Tibial nerve (tissue), 4 donors: ENCODE measurements at places on chromosomes 13 and 19.
A peak's percentile ranks its signal among the peaks of the same experiment; 100 is the strongest.

DNA sequence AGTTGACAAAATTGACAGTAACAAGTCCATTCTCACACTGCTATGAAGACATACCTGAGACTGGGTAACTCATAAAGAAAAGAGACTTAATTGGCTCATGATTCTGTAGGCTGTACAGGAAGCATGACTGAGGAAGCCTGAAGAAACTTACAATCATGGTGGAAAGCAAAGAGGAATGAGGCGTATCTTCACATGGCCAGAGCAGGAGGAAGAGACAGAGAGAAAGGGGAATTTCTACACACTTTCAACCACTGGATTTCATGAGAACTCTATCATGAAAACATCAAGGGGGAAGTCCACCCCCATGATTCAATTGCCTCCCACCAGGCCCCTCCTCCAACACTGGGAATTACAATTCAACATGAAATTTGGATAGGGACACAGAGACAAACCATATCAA, 758.4 kb upstream of the SLITRK1 start:
- no peaks in the 10 kb centered on the region for H3K36me3 ChIP-seq
- H3K27ac ChIP-seq = no peak overlapping the region
- no peaks in the 10 kb centered on the region for H3K27me3 ChIP-seq
- DNase-seq = no peak
- H3K4me1 ChIP-seq = no peaks in the 10 kb centered on the region

DNA sequence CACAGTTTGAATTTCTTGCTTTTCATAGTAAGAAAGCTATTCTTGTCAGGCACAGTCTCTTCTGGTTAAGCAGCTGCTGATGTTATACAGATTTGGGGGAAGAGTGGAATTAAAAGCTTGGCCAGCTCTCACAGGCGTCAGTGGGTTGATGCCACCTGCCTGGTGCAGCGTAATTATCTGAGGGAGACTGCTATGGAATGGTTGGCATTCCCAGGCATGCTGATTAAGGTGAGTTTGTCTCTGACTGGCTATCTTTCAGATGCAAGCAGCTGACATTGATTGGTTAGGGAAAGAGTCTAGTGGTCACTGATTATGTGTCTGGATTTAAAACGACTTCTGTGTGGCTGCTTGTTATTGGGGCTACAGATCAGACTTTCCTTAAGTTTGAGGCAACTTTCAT, 948.4 kb downstream of the UQCRFS1 start:
- H3K4me1 ChIP-seq = no peaks in the 10 kb centered on the region
- H3K36me3 ChIP-seq = no peaks in the 10 kb centered on the region
- H3K27ac ChIP-seq = no peak overlapping the region

DNA sequence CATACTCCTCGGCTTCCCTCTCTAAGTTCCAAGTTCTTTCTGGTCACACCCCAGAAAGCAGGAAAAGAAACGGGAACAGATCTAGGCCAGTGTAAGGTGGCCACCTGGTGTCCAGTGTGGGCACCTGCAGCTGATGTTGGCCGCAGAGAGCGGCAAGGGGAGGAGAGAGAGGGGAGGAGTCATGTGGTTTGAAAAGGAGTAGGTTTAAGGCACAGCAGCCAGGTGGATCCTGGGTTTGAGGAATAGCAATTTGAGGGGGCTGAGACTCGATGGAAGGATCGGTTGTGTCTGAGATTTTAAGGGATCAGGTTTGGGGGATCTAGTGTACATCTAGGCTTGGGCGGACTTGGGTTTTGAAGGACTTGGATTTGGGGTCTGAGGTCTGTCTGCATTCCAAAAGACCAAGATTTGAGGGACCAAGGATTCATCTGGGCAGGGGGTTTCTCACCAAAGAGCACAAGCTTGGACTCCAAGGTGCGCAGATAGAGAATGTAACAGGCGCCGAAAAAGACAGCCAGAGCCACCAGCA, 1.2 kb downstream of the RABAC1 start:
- DNase-seq = peak; percentile 37
- H3K36me3 ChIP-seq = no peaks in the 10 kb centered on the region
- H3K27ac ChIP-seq = peak overlapping the region; percentile 98
- H3K4me1 ChIP-seq = no peaks in the 10 kb centered on the region
- peak overlapping the region; percentile 92 for H3K4me3 ChIP-seq

DNA sequence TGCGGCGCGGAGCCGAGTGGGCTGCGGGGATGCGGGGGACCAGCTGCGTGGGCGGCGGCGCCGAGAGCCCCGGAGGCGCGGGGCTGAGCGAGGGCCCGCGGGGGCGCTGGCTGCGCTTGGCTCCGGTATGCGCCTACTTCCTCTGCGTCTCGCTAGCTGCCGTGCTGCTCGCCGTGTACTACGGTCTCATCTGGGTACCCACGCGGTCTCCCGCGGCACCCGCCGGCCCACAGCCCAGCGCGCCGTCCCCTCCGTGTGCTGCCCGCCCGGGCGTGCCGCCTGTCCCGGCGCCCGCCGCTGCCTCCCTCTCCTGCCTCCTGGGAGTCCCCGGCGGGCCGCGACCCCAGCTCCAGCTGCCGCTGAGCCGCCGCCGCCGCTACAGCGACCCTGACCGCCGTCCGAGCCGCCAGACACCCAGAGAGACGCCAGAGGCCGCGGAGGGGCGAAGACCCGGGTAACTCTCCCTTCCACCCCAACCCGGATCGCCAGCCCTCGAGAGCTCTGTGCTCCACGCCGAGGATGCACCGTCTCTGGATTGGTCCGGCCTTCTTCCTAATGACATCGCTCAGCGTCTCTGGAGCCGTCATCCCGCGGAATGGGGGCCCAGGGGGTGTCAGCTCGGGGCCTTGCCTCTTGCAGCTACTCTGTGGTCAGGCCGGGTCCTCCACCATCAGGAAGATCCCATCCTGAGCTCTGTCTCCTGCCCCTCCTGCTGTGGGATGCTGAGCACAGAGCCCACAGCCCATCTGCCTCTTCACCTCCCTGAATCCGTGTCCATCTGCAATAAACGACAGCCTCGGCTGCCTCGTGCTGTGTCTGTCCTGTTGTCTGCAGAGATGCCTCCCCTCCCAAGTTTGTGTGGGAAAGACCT, 441 bp downstream of the INAFM1 start:
- H3K4me3 ChIP-seq = peak overlapping the region; percentile 49
- H3K27ac ChIP-seq = peak overlapping the region; percentile 100
- H3K4me1 ChIP-seq = peaks cover 23% of the 10 kb centered on the region
- no peaks in the 10 kb centered on the region for H3K36me3 ChIP-seq
- no peak for DNase-seq

DNA sequence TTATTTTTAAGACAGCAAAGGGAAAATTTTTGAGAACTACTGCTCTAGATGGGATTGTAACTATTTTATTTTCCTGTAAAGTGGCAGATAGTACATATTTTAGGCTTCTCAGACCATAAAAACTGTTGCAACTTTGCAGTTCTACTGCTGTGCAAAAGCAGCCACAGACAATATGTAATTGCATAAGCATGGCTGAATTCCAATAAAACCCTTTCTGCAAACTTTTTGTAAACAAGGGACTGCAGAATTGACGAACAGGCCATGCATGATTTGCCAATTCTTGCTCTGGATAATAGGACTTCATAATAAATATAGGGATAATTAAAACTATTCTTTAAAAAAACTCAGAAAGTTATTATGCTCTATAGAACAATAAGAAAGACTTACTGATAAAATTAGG, 149.1 kb downstream of the SLITRK5 start:
- no peaks in the 10 kb centered on the region for H3K36me3 ChIP-seq
- no peak overlapping the region for H3K4me3 ChIP-seq
- H3K27me3 ChIP-seq = no peaks in the 10 kb centered on the region
- H3K4me1 ChIP-seq = peaks cover 18% of the 10 kb centered on the region
- DNase-seq = no peak

- H3K27ac ChIP-seq = peak overlapping the region; percentile 66
- H3K36me3 ChIP-seq = no peaks in the 10 kb centered on the region
- H3K4me3 ChIP-seq = peak overlapping the region; percentile 34
- H3K27me3 ChIP-seq = no peaks in the 10 kb centered on the region
Observed at GRCh38 chr19:3042621-3043267, 13.7 kb upstream of the TLE2 start.

- no peak for DNase-seq
- no peaks in the 10 kb centered on the region for H3K4me1 ChIP-seq
- H3K27ac ChIP-seq = no peak overlapping the region
- H3K36me3 ChIP-seq = no peaks in the 10 kb centered on the region
- no peak overlapping the region for H3K4me3 ChIP-seq
Observed at GRCh38 chr13:54945973-54946372, 1917.4 kb downstream of the OLFM4 start.

GRCh38 chr13:35760735-35761281, 284.3 kb upstream of the MAB21L1 start:
- no peak overlapping the region for H3K27ac ChIP-seq
- H3K4me3 ChIP-seq = no peak overlapping the region
- no peak for DNase-seq

DNA sequence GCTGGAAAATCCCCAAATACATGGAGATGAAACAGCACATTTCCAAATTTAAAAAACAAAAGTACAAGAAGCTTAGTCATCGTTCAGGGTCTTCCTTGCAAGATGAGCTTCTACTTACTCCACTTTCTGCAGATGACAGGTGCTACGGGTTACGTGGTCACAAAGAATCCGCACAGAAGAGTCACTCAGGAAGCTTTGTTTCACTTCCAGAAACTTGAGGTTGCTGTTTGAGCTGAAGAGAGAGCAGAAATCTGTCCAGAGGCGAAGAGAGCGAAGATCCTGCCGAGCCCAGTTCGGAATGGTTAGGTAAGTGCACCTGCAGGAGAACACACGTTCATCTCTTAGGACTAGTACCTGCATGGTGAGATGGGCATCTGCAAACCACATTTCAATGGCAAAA, 9.4 kb downstream of the NLRP7 start:
- DNase-seq = no peak
- H3K27ac ChIP-seq = no peak overlapping the region
- H3K4me3 ChIP-seq = no peak overlapping the region
- H3K36me3 ChIP-seq = no peaks in the 10 kb centered on the region
- no peaks in the 10 kb centered on the region for H3K27me3 ChIP-seq
- H3K4me1 ChIP-seq = no peaks in the 10 kb centered on the region

- no peaks in the 10 kb centered on the region for H3K4me1 ChIP-seq
- DNase-seq = no peak
- peaks cover 27% of the 10 kb centered on the region for H3K36me3 ChIP-seq
- no peak overlapping the region for H3K4me3 ChIP-seq
- no peak overlapping the region for H3K27ac ChIP-seq
- no peaks in the 10 kb centered on the region for H3K27me3 ChIP-seq
Observed at GRCh38 chr19:18264971-18265540, 9.2 kb downstream of the IQCN start.

GRCh38 chr13:23741879-23742510, 147.2 kb downstream of the MIPEP start:
- no peaks in the 10 kb centered on the region for H3K4me1 ChIP-seq
- no peak overlapping the region for H3K4me3 ChIP-seq
- DNase-seq = no peak
- H3K27ac ChIP-seq = no peak overlapping the region
- H3K36me3 ChIP-seq = no peaks in the 10 kb centered on the region
- H3K27me3 ChIP-seq = no peaks in the 10 kb centered on the region

DNA sequence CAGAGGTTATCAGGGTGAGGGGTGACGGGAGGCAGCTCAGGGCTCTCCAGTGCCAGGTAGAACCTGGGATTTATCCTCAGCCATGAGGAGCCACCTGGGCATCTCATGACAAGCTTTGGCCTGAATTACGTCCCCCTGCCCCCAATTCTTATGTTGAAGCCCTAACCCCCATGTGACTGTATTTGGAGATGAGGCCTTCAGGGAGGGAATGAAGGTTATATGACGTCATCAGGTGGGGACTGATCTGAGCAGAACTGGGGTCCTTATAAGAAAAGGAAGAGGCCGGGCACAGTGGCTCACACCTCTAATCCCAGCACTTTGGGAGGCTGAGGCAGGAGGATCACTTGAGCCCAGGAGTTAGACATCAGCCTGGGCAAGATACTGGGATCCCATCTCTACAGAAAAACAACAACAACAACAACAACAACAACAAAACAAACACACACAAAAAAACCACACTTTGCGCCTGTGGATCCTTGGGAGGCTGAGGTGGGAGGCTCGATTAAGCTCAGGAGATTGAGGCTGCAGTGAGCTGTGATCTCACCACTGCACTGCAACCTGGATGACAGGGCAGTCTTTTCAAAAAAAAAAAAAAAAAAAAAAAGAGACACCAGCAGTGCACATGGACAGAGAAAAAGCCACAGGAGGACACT, 18.4 kb downstream of the ZFR2 start:
- peaks cover 2% of the 10 kb centered on the region for H3K27me3 ChIP-seq
- no peak overlapping the region for H3K27ac ChIP-seq
- no peaks in the 10 kb centered on the region for H3K36me3 ChIP-seq
- H3K4me3 ChIP-seq = no peak overlapping the region
- H3K4me1 ChIP-seq = no peaks in the 10 kb centered on the region

DNA sequence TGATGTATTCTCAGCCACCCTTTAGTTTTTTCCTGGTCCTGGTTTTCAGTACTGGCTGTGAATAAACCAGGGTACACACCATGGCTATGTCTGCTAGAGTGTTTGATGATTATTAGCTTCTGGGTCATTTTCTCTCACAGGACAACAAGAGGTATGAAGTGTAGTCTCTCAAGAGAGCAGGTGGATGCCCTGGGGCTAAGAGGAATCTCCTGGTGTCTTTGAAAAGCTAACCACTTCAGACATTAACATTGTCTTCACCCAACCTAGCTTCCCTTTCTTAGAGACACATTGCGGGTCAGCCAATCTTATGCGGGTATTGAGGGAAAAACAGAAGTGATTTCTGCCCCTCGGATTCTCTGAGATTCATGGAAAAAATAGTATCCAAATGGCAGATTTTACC, 1.6 kb downstream of the ZNF730 start:
- H3K27me3 ChIP-seq = no peaks in the 10 kb centered on the region
- H3K4me1 ChIP-seq = peaks cover 5% of the 10 kb centered on the region
- no peak for DNase-seq
- H3K27ac ChIP-seq = no peak overlapping the region

- H3K36me3 ChIP-seq = no peaks in the 10 kb centered on the region
- no peaks in the 10 kb centered on the region for H3K4me1 ChIP-seq
- no peak overlapping the region for H3K4me3 ChIP-seq
- peak overlapping the region; percentile 87 for H3K27ac ChIP-seq
- DNase-seq = no peak
Observed at GRCh38 chr13:24039621-24040475, 120.7 kb upstream of the SPATA13 start.

GRCh38 chr19:58400916-58401839, 5.7 kb downstream of the RNF225 start:
- H3K27me3 ChIP-seq = peaks cover 19% of the 10 kb centered on the region
- no peaks in the 10 kb centered on the region for H3K36me3 ChIP-seq
